ENCODE measurements at places on chromosomes 13 and 19. TPM values are rescaled to one million over a fixed set of nuclear protein-coding genes. Genes with fewer than 3 reads are reported as not detected.
A peak's percentile ranks its signal among the peaks of the same experiment; 100 is the strongest.

DNA sequence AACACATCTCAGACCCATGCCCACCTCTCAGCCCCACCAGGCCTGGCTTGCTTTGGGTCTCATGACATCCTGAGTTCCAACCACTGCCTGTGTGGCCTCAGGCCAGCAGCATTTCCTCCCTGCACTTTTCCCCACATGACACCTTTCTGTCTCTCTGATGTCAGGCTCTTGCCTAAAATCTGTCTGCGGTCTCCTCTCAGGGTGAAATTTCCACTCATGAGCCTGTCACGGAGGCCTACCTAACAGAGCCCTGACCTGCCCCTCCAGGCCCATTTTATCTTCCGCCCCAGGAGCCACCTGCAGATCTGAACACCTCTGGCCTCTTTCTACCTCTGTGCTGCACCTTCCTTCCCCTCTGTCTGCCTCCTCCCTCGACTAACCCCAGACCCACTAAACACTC is 93.5 kb downstream of the ZDHHC20 start:
- DNase-seq = no peak

ZNF77 gene
- 7.8 TPM for total RNA-seq

ZNF554 gene
- 9.0 TPM for total RNA-seq

GRCh38 chr19:42596391-42597072 is 1.8 kb upstream of the CEACAM8 start:
- peak; percentile 65 for DNase-seq

DNA sequence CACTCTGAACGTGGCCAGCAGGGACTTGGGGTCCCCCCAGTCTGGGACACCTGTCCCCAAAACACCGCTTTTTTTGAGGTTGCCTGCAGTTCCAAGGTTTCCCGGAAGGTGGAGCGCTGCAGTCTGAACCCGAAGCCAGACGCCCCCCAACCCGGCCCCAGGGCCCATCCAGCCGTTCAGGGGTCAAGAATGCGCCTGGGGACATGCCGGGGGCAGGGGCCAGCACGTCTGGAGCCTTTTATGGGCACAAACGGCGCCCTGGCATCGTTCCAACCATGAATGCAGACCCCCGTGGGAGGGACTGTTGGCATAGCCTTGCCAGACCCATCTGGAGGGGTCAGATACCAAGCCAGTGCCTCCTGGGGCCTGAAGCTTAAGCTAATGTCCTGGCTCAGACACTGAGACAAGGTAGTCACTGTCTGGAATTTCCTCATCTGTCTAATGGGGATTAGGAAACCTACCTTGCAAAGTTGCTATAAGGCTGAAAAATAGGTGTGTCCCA is 6.9 kb downstream of the S1PR5 start:
- peak; percentile 66 for DNase-seq

GRCh38 chr13:39185326-39185725 is 147.1 kb downstream of the NHLRC3 start:
- no peak for DNase-seq

- no peak for DNase-seq
Measured at GRCh38 chr13:30153545-30154426, 153.6 kb downstream of the KATNAL1 start.

DNA sequence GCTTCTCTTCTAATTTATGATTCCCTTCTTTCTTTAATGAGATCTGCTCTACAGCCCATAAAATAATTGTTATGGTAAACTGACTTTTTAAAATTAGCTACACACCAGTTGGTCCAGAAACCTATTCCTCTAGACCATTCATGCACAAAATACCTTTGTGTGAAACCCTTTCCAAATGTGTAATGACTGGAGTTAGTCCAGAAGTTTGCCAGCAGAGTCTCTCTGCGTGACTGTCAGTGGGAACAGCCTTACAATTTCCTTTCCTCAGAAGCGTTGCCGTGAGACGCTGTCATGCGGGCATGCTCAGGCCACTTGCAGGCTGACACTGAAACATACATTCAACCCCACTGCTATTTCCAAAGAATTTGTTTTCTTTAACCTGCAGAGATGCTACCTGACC is 965.2 kb downstream of the PCDH9 start:
- DNase-seq = no peak

- no peak for DNase-seq
Measured at GRCh38 chr13:27425158-27425917, 919 bp downstream of the GTF3A start.

SIGLEC14 gene
- not detected for total RNA-seq

PSG6 gene
- total RNA-seq = not detected

DNA sequence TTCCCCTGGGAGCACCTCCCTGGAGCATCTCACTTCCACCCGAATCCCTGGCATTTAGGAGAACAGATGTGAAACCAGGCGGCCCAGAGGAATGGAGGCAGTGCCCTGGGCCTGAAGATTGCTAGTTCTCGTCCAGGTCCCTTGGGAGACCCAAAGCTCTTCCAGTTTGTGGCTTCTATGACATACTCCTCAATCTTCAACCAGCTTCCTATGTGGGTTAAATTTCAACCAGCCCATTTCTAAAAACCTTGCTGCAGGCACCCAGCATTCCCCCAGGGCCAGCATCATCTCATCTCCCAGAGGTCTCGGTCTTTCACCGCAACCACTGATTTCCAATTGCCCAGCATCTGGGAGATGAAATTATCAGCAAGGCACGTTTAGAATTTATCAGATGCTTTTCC is 46.0 kb upstream of the STK24 start:
- no peak for DNase-seq

GRCh38 chr19:45542234-45542668 is 35.0 kb downstream of the VASP start:
- no peak for DNase-seq

GNG7 gene
- 13.9 TPM for total RNA-seq

TEX26 gene
- total RNA-seq = not detected

- no peak for DNase-seq
Measured at GRCh38 chr19:45765702-45766295, 3.3 kb downstream of the SIX5 start.

- DNase-seq = no peak
Measured at GRCh38 chr19:1134431-1134830, 30.6 kb downstream of the GPX4 start.

GRCh38 chr19:42351079-42351735 is 25.8 kb downstream of the MEGF8 start:
- DNase-seq = no peak

- DNase-seq = no peak
Measured at GRCh38 chr13:90690458-90691080, 656.9 kb upstream of the MIR17HG start.

DNA sequence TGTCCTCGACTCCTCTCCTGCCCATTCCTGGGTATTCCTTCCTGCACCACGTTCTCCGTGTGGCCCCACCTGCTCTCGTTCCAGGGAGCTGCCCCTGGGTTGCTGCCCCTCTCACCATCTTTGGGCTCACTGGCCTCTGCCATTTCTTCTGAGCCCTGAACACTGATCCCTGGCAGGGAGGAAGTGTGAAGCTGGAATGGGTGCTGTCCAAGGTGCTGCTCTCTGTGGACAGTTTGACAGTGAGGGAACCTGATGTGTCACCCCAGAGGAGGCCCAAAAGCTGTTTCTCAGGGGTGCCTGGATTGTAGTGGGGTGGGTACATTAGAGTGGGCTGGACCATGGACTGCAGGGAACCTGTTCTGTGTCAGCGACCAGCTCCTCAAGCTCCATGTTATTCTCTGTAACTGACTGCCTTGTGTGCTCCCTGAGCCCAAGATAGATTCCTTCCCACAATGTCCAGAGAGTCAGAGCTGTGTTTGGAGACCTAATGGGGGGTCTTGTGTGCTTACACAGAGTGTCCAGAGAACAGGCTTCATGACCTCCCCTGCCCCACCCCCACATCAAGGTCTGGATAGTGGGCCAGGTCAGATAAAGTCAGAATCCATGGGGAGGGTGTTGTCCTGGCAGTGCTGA is 7.2 kb upstream of the CEACAM8 start:
- peak; percentile 22 for DNase-seq

- DNase-seq = no peak
Measured at GRCh38 chr19:5229778-5230335, 110.8 kb downstream of the PTPRS start.

ZNF260 gene
- total RNA-seq = 46.4 TPM

DNA sequence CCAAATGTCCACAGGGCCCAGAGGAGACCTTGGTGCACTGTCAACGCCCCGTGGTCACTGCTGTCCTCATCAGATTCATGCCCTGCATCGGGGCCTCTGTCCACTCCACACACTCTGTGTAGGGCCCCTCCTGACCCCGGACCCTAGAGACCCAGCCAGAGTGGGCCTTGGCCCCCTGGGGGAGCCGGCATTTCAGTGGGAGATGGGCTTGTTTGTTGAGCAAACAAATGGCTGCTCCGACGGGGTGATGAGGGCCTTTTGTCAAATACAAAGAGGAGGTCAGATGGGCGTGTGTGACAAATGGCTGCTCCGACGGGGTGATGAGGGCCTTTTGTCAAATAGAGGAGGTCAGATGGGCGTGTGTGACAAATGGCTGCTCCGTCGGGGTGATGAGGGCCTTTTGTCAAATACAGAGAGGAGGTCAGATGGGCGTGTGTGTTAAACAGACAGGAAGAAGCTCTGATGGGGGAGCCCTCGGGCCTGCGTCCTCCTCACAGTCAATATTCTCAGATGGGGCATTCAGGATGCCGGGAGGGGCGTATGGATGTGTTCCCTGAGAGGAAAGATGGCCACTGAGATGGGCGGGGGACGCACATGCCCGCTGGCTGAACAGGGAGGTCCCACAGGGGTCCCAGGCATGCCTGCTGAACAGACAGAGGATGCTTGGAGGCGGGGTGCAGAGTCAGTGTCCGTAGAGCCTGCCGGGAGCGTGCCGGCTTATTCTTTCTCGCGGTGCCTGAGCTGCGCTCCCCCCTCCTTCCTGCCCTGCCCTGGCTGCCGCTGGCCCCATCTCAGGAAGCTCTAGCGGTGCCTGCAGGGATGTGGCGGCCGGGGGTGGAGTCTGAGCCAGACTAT is 36.3 kb downstream of the SMIM24 start:
- DNase-seq = peak; percentile 78

ZNF560 gene
- not detected for total RNA-seq

- no peak for DNase-seq
Measured at GRCh38 chr19:2049741-2050348, 1.2 kb downstream of the MKNK2 start.

DNA sequence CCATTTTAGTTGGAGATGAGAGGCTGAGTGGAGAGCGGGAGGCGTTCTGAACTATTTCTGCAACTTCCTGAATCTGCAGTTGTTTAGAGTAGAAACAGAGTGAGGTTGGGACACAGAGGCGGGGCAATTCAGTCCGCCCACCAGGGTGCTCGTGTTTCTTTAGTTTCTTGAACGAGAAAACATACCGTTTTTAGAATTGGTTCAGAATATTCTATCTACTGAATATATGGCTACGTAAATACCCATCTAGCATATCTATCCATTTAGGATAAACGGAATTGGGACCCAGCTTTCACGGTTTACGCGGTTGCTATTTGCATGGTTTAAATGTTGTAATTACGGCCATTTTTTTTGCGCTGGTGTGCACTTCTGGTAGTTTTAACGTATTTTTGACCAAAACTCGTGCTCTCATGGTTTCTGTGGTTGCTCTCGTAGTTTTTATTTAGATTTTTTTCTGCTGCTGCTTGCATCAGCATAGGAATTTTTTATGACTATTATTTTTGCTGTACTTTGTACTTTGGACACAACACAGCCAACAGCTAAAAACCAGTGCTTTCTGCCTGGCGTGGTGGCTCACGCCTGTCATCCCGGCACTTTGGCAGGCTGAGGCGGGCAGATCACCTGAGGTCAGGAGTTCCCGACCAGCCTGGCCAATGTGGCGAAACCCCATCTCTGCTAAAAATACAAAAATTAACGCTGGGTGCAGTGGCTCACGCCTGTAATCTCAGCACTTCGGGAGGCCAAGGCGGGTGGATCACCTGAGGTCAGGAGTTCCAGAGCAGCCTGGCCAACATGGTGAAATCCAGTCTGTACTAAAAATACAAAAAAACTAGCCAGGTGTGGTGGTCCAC is 32.7 kb downstream of the TIMM13 start:
- no peak for DNase-seq

GRCh38 chr19:1001538-1002166 is 1.4 kb downstream of the GRIN3B start:
- peak; percentile 73 for DNase-seq

DNA sequence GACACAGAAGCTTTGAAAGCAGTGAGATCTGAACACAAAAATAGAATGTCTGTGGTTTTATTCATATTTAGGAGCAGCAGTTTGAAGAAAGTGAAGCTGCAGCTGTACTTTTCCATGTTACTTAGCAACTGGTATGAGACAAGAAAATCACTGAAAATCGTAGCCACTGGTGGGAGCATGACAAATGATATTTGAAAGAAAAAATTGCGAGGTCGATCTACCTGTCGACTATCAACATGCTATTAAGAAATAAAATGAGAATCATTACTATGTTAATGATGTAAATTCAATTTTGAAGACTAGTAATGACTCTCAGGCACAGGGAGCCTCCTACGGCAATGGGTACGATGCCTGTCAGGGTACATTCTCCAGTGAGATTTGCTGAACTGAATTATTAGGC is 436.4 kb downstream of the SLITRK5 start:
- no peak for DNase-seq

- no peak for DNase-seq
Measured at GRCh38 chr13:100600461-100600860, 11.9 kb upstream of the GGACT start.

GRCh38 chr13:106867249-106867648 is 299.3 kb upstream of the ARGLU1 start:
- DNase-seq = peak; percentile 20

- no peak for DNase-seq
Measured at GRCh38 chr13:27008733-27009132, 162.9 kb downstream of the USP12 start.

GRCh38 chr19:10113592-10113963 is 2.1 kb downstream of the P2RY11 start:
- DNase-seq = no peak

- peak; percentile 82 for DNase-seq
Measured at GRCh38 chr19:1269478-1270212, 513 bp downstream of the CIRBP start.

PNMA8A gene
- 29.9 TPM for total RNA-seq

KLHL1 gene
- total RNA-seq = 0.23 TPM

CDX2 gene
- total RNA-seq = 2.4 TPM

ZNF221 gene
- 14.3 TPM for total RNA-seq

GRCh38 chr13:98315466-98315865 is 138.4 kb upstream of the RNF113B start:
- no peak for DNase-seq

- DNase-seq = no peak
Measured at GRCh38 chr19:29176981-29177754, 35.8 kb downstream of the UQCRFS1 start.

- DNase-seq = no peak
Measured at GRCh38 chr19:9871626-9872338, 36.7 kb downstream of the PIN1 start.

DNA sequence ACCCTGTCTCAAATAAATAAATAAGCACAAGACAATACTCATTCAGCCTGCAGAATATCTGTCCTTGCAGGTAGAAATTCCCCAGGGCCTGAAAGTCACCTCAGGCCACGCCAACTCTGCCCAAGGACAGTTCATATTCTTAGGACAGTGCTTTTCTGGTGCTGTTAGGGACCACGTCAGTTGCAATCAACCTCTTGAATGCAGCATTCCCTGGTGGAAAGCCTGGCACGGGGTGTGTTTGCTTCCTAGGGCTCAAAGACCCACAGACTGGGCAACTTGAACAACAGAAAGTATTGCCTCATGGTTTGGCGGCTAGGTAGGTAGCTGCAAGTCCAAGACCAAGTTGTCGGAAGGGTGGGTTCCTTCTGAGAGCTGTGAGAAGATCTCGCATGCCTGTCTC is 160.3 kb downstream of the KCTD15 start:
- DNase-seq = no peak

- no peak for DNase-seq
Measured at GRCh38 chr19:3986260-3987041, 1.2 kb upstream of the EEF2 start.

- DNase-seq = no peak
Measured at GRCh38 chr19:54493967-54494585, 8.6 kb upstream of the LAIR2 start.

GRCh38 chr13:114109641-114110041 is 22.8 kb downstream of the RASA3 start:
- no peak for DNase-seq

Measured in neural crest cell (in vitro differentiated cells).